ENCODE measurements at places on chromosomes 2 and 18.

GRCh38 chr2:46229134-46230063 is 67.8 kb upstream of the EPAS1 start:
- DNase-seq = no peak

- no peak for DNase-seq
Observed at GRCh38 chr2:135485441-135485840, 45.6 kb downstream of the ZRANB3 start.

- DNase-seq = no peak
Observed at GRCh38 chr2:64029116-64029665, 10.0 kb upstream of the VPS54 start.

DNA sequence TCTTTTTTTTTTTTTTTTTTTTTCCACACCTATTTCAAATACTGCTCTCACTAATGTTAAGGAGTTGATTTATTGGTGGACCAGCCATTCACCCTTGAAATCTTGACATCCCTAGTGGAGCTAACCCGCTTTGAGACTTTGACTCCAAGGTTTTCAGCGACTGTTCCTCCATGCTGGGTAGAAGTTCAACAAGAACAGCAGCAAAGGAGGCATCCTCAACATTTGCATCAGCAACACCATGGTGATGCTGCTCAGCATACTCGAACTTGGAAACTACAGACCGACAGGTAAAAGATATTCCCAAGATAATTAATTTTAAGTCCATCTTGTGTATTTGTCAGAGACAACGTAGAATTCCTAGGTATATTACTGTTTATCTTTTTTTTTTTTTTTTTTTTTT is 74.0 kb downstream of the BIRC6 start:
- DNase-seq = no peak

DNA sequence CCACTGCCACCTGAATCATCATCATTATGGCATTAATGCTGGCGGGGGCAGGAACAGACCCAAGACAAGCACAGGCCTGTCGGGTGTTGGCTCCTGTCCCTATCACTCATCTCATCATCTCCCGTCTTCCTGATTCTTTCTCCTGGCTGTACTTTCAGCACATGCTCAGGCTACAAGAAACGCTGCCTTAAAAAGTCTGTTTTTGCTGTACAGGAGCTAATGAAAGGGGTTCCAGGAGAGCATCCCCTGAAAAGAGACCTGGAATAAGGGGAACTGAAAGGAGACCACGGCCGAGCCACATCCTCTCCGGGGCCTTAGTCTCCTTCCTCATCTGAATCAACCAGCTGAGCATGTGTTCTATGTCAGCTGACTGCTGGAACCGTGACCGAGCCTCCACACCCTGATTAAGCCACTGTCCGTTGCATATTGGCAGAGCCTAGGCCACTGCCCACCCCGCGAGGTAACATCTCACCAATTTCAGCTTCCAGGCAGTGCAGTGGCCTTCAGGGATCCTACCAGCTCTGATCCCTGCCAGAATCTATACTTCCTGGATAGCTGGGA is 62.6 kb downstream of the DNMT3A start:
- DNase-seq = no peak

DNA sequence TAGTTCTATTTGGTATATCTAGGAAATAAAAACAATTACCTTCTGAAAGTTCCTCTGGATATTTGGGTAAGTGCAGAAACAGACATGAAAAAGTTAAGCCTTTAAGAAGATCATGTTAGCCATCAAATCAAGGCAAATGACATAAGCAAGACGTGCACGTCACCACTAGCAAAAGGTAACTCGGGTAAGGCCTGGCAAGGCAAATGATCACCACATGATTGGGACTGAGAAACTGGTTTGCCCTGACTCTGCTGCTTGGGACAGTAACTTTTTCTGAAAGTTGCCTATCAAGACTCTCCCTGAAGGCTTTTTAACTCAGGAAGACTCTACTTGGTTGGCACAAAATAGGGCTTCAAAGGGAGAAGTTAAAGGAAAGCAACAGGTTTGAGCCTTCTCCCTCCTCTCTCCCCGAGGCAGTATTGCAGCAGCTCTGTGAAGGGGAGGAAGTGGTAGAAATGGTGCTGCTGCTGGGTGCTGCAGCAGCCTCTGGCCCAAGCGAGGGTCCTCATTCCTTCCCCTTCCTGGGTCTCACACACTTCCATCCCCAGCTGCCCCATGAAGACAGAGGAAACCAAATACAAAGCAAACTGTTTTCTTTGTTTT is 17.1 kb upstream of the TMEM237 start:
- no peak for DNase-seq

DNA sequence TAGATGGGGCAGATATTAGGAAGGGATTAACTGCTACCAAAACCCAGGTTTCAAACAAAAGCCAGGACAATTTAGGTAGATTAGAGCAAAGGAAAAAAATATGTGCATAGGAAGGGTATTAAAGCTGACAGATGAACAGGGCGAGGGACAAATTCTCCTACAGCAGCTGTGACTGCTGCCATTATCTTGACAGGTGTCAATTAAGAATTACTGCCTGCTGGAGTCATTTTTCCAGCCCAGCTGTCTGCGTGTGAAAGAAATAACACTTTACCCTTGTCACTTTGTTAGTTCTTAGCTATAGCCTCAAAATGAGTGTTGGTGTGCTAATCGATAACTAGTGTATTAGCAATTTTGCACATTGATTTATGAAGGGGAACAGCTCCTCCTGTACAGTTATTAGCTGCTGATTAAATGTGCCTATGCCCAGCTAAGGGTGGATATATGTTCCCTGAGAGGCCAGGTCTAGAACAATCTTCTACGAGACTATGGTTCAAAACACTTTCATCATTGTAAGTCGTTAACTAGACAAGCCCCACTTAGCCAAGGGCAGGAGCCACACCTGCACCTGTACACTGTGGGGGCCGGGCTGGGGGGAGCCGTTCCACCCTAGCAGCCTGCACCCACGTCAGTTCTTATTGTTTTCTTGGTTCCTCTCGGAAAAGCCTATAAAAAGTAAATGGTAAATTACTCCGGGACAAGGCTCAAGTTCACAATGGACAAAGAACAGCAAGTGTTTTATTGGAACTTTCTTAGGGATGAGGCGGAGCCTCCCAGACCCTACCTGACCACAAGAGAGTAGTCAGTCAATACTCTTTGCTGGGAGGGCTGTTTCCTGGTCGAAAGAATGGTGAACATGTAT is 7.7 kb downstream of the TSHZ1 start:
- no peak for DNase-seq

DNA sequence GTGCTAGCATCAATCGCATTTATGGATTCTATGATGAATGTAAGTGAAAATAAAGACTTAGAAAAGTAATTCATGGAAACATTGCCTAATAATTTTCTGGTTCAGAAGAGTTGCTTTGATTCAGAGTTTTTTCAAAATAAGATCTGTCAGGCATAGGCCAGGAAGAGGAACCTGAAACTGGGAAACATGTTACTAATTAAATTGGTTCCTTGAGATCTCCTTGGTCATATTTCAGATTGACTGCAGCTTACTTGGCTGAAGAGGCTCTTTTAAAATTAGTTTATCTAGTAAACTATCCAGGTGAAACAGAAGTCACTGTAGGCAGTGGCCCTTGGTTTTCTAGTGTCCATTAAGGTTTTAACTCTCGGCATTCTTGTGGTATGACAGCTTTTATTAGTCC is 27.4 kb downstream of the PPP1CB start:
- DNase-seq = no peak

DNA sequence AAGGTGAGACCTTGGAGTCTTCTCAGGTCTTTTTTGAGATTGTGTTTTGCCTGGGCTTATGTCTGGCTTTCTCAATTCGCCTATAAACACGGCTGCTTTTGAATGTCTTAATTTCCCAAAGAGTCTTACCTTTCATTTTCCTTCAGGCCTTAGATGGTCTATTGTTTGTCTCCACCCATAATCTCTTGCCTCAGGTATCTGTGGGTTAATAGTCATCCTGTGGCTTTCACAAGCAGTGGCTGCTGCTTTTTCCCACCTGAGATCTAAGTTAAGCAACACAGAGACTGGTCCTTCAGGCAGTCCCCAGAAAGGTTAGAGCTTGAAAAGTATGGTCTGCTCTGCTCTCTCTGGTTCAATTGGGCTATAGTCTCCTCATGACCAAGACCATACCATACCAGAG is 275.3 kb downstream of the INSIG2 start:
- DNase-seq = no peak

GRCh38 chr2:188327518-188328213 is 36.0 kb downstream of the GULP1 start:
- DNase-seq = no peak

DNA sequence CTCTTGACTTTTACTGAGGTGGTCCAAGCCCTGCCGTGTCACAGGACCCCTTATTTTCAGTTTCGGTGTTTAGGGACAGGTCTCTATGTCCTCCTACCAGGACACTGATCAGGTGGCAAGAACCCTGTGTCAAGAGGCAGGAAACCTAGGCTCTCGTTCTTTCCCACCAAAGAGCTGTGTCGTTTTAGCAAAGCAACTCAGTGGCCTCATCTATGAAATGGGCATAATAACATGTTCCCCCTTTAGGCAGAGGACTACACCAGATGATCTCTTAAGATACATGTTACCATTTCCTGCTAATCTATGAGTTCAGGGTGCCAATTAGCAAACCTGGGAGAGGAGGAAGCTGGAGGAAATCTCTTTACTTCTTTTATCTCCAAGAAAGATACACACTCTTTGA is 1.9 kb downstream of the RAB31 start:
- DNase-seq = no peak

GRCh38 chr2:58039170-58039611 is 7.4 kb upstream of the VRK2 start:
- no peak for DNase-seq

DNA sequence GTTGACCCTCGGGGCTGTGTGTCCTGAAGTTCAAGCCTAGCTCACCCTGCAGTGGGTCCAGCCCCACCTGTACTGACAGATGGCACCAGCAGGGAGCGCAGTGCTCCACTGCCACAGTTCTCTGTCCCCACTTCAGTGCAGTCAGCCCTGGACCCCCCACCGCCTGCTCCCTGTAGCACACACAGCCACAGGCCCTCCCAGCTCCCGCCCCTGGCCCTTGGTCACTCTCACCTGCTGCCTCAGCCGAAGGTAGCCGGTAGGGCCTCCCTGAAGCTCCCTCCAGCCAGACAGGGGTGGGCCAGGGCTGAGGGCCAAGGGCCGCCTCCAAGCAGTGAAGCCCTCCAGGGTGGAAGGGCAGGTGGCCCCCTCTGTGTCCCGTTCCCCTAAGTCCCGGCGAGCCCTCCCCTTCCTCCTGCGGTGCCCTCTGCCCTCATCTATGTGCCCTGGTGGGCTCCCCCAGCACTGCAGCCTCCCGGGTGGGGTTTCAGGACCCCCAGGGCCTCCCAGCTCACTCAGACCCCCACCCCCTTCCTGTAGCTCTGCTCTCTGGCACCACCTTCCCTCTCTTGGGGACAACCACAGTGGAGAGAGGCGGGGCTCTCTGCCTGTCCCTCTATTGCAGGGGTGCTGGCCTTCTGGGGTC is 10.8 kb upstream of the ALPP start:
- DNase-seq = no peak

DNA sequence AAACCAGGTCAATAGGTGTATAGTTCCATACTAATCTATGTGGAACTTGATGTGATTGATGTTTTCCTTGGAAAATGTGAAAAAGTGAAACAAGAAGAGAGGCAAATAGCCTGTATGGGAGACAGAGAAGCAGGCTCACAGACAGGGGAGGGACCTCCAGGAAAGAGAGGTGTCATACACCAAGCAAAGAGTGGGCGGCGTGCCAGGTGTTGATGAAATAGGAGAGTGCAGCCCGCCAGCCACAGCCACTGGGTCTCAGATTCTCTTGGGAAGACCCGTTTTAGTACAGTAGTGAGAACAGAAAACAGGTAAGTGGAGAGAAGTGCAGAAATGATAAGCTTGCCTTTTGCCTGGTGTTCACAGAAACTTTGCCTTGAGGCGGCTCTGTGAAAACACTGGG is 301.9 kb downstream of the ZNF407 start:
- DNase-seq = no peak

DNA sequence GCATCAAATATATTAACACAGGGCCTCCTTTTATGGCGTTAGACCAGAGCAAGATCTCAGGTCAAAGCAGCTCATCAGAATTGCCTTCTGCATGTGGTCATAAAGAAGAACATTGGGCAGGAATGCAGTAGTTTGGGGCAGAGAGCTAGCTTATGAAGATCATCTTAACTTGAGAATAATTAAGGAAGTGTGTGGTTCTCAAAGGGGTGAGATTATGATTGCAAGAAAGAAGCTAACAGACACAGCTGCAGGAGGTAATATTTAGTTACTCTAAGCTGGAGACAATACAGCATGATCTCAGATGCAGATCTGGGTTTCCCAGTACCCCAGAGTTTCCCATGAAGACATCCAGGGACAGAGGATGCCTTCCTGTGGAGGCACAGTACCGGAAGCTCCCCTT is 91.6 kb downstream of the TTC27 start:
- DNase-seq = no peak

GRCh38 chr18:3879114-3879835 is 429.3 kb downstream of the TGIF1 start:
- DNase-seq = no peak

GRCh38 chr2:199932312-199932855 is 21.3 kb downstream of the C2orf69 start:
- peak; percentile 46 for DNase-seq

DNA sequence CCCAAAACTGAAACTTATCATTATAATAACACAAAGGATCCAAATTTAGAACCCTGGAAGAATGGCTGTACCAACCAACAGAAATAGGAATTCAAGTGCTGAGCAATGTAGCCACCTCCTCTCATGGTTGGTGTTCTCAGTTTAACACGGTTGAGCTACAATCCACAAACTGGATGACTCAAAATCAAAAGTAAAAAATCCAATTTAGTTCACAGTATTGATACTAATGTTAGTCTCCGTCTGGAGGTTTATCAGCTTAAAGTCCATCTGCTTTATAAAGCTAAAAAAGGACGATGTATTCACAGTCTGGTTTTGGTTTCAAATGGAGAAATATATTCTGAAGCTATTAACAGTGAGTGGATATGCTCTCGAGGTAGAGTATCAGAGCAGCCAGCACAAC is 40.5 kb downstream of the CNTNAP5 start:
- no peak for DNase-seq

GRCh38 chr2:25076749-25077148 is 34.9 kb downstream of the EFR3B start:
- no peak for DNase-seq

Data from left hindlimb (tissue), 1 donor.